ENCODE measurements at places on chromosomes 16 and 17.

- no peak for DNase-seq
Observed at GRCh38 chr16:76175718-76176117, 101.5 kb upstream of the CNTNAP4 start.

DNA sequence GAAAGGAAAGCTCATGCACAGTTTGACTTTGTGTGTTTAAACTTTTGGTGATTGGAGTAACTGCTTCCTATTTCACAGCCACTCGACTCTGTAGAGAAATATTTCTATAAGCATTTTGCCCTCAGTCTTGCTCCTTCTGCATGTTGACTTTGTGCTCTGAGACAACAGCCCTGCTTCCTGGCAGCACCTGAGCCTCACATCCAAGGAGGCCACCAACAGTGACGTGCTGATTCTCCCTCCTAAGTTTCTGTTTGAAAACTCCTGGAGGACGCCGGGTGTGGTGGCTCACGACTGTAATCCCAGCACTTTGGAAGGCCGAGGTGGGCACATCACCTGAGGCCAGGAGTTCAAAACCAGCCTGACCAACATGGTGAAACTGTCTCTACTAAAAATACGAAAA lies 23.9 kb upstream of the WSB1 start:
- no peak for DNase-seq

GRCh38 chr17:49986396-49987289 lies 8.4 kb downstream of the DLX3 start:
- DNase-seq: no peak

GRCh38 chr16:14585287-14585686 lies 44.8 kb downstream of the PARN start:
- DNase-seq: no peak

DNA sequence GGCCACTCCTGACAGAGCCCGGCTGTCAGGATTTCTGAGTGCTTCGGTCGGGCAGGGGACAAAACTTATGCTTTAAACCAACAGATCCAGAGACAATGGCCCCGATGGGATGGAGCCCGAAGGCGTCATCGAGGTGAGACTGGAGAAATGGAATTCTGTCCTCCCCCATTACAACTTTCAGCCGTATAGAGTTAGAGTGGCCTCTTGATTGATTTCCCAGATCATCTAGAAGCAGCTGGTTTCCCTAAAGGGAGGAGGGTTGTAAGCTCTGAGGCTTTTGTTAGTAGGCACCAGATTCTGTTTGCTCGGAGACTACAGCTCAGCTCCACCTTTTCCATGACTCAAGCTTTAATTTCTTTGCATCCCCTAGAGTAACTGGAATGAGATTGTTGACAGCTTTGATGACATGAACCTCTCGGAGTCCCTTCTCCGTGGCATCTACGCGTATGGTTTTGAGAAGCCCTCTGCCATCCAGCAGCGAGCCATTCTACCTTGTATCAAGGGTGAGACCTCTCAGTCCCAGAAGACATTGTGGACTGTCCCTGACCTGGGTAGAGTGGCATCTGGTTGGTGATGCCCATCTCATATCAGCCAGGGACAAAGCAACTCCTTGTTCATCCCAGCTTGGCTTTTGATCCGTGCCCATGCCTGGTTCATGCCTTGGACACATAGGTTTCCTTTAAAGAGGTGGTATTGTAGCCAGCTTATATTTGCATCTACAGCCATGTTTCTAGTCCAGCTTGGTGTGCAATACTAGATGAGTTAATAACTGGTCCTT lies 5.1 kb upstream of the CD68 start:
- no peak for DNase-seq

GRCh38 chr17:72295916-72296315 lies 175.1 kb downstream of the SOX9 start:
- peak; percentile 71 for DNase-seq

DNA sequence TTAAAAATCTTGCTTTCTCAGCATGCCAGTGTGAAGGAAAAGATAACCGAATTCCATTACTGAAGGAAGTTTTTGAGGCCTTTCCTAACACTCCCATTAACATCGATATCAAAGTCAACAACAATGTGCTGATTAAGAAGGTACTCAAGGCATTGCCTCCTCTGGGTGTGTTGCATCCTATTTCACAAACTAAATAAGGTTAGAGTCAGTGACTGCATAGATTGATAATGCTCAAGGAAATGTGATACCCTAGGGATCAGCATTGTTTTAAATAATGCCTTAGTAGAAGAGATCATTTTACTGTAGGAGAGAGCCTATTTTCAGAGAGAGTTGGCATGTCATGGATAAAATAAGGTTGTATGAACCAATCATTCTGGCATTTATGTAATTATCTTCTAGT lies 36.8 kb downstream of the GDPD1 start:
- DNase-seq: peak; percentile 10

- peak; percentile 68 for DNase-seq
Observed at GRCh38 chr17:48131216-48131824, 23.8 kb downstream of the SNX11 start.

DNA sequence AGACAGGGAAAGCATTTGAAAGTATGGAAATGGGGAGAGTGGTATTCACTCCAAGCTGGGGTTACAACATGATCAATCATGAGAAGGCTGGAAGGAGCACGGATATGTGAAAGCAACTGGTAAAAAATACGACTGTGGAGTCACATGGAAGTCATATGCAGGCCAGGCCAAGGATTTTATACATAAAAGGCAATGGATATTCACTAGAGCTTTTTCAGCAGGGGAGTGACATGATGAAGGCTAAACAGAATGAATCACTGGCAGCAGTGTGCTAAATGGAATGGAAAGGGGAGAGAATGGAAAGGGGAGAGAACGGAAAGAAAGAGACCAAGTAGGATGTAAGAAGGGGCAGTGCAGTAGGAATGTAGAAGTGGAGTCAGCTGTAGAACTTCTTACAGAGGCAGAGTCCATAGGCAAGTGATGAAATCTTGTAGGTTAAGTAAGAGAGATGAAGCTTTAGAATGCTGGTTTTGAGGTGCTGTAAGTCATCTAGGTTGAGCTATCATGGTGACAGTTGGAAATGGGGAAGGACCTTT lies 13.0 kb upstream of the NETO2 start:
- DNase-seq: no peak
